ENCODE measurements at places on chromosomes 6 and 20. TPM values are rescaled to one million over a fixed set of nuclear protein-coding genes. Genes with fewer than 3 reads are reported as not detected.

DNA sequence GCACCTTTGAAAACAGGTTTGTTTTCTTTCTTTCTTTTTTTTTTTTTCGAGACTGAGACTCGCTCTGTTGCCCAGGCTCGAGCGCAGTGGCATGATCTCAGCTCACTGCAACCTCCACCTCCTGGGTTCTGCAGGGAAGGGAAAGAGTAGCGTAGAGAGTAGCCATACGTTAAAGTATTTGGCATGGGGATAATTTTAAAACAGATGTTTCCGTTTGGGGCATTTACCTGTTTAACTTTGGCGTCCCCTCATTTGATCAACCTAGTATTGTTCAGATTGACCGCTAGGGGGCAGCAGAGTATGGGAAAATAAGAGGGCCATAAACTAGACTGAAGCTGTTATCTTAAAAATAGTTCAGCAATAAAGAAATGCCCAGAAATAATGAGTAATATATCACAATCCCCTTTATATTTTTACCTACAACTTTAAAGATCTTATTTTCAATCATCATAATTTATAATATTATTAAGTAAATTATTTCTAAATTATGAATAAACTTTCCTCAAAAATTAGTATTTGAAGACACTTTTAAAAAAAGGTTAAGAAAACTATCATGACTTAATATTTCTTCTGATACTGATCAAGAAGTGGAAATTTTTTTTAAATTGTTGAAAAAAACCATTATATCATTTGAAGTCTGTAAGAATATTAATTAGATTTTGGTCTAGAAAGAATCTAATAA is 7.6 kb upstream of the TAAR9 start:
- DNase-seq = peak; percentile 25

GRCh38 chr6:5942591-5942990 is 64.1 kb downstream of the NRN1 start:
- DNase-seq = peak; percentile 82

DNA sequence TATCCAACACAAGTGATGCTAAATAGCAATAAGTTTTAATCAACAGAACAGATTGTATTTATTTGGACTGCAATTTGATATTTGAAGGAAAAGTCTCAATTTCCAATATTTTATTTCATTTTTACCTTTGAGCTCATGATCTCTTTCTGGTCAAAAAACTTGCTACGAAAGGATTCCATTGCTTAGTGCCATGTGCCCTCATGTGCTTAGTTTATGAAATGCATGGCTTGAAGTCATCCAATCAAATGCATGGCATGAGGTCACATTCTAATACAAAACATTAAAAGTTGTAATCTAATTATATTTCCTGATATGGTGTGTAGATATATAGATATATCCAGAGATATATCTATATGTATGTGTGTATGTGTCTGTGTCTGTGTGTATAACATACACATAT is 321.2 kb upstream of the ADGRB3 start:
- DNase-seq = peak; percentile 2

Gene ALDH8A1
- 0.41 TPM for total RNA-seq

GRCh38 chr20:34736106-34736735 is 32.1 kb downstream of the TP53INP2 start:
- DNase-seq = no peak

DNA sequence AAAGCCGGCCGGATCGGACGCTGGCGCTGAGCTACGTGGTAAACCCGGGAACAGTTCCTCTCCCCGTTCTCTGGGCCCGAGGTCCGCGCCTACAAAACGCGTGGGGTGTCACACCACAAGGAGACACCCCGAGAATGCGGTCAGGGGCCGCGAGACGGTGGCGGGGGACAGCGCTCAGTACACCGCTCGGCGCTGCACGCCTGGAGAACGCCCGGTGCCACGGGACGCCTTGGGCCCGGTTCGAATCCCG is 670 bp downstream of the NCOA5 start:
- peak; percentile 18 for DNase-seq

DNA sequence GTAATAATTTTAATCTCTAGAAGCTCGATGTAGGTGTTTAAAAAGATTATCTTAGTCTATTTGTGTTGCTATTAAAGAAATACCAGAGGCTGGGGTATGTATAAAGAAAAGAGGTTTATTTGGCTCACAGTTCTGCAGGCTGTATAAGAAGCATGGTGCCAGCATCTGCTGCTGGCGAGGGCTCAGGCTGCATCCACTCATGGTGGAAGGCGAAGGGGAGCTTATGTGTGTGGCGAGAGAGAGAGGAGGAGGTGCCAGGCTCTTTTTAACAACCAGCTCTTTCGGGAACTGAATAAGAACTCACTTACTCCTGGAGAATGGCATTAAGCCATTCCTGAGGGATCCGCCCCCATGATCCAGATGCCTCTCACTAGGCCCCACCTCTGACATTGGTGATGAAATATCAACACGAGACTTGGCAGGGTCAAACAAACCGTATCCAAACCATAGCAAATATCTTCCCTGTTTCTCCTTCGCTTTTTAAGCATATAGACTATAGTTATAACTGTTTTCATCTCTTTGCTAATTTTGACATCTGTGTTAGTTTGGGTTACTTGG is 24.5 kb downstream of the CHMP4B start:
- no peak for DNase-seq

Gene TSPO2
- not detected for total RNA-seq

GRCh38 chr6:160801418-160801817 is 99.4 kb downstream of the PLG start:
- no peak for DNase-seq

GRCh38 chr6:71395731-71396409 is 107.3 kb downstream of the OGFRL1 start:
- DNase-seq = no peak

DNA sequence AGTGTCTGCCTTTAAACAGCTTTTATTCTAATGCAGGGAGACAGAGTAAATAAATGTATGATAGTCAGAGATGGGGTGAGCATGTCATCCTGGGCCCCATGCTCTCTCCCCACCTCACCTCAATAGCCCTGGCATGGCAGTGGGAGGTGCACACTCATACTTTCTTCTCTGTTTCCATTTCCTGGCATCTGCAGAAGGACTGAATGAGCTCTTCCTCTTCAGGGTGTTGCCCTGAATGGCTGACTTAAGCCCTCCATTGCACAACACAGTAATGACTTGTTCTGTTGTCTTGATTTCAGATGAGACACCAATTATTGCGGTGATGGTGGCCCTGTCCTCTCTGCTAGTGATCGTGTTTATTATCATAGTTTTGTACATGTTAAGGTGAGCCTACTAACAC is 57.0 kb upstream of the GNRH2 start:
- DNase-seq = no peak

GRCh38 chr6:30759575-30760239 is 15.4 kb upstream of the IER3 start:
- peak; percentile 99 for DNase-seq

DNA sequence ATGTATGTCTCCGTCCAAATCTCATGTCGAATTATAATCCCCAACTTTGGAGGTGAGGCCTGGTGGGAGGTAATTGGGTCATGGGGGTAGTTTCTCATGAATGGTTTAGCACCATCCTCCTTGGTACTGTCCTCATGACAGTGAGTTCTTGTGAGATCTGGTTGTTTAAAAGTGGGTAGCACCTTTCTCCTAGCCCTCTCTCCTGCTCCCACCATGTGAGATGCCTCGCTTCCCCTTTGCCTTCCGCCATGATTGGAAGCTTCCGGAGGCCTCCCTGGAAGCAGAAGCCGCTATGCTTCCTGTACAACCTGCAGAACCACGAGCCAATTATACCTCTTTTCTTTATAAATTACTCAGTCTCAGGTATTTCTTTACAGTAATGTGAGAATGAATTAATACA is 123.1 kb downstream of the FYN start:
- DNase-seq = no peak

- no peak for DNase-seq
Observed at GRCh38 chr6:38637756-38638155, 2.0 kb downstream of the BTBD9 start.

DNA sequence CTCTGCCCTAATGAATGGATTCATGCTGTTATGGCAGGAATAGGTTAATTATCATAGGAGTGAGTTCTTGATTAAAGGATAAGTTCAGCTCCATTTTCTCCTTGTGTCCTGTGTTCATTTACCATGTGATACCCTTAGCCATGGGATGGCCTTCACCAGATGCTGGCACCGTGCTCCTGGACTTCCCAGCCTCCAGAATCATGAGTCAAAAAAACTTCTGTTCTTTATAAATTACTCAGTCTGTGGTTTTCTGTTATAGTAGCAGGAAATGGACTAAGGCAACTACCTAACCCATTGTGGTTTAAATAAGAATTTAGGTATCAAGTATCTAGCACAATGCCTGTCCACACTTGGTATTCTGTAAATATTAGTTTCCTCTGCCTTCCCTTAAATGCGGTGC is 223.5 kb downstream of the MEI4 start:
- DNase-seq = peak; percentile 29

Gene SNPH
- 7.9 TPM for total RNA-seq

- no peak for DNase-seq
Observed at GRCh38 chr6:46338131-46338530, 153.1 kb downstream of the RCAN2 start.

GRCh38 chr20:39880890-39881289 is 808.1 kb downstream of the MAFB start:
- DNase-seq = peak; percentile 38

Gene SCUBE3
- 8.5 TPM for total RNA-seq

Gene FKBP1C
- total RNA-seq = 0.32 TPM

GRCh38 chr6:786946-787763 is 94.2 kb upstream of the EXOC2 start:
- DNase-seq = no peak

DNA sequence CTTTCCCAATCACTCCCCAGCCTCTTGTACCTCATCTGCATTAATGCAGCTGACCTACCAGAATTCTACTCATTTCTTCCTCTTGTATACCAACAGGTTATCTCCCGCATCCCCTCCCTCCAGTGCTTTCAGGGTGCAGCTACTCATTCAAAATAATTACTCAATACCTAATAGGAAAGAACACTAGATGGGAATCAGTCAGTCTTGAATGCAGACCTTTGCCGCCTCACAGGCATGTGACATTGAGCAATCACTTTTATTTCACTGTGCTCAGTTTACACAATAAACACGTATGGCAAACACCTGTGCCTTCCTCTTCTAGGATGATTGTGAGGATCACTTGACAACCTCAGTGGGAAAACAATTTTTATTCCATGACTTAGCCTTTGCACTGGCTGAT is 13.3 kb downstream of the ZSCAN31 start:
- DNase-seq = no peak

DNA sequence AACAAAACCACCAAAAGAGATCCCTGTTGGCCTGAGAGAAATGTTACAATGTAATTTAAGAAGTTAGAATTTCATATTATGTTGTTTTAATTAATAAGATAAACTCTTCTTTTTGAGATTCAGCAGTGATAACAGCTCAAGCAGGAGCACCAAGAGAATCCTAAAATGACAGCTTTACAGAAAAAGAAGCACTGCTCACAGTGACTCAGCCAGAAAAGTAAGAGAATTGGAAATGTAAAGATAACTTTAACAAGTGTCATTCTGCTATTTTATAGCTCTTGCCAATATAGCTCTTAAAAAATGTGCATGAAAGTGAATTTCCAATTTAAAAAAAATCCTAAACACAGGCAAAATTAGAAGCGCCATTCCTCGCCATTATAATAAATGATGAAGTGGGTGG is 111.3 kb downstream of the UBE3D start:
- no peak for DNase-seq

GRCh38 chr20:32149566-32150170 is 40.2 kb downstream of the TM9SF4 start:
- peak; percentile 4 for DNase-seq

DNA sequence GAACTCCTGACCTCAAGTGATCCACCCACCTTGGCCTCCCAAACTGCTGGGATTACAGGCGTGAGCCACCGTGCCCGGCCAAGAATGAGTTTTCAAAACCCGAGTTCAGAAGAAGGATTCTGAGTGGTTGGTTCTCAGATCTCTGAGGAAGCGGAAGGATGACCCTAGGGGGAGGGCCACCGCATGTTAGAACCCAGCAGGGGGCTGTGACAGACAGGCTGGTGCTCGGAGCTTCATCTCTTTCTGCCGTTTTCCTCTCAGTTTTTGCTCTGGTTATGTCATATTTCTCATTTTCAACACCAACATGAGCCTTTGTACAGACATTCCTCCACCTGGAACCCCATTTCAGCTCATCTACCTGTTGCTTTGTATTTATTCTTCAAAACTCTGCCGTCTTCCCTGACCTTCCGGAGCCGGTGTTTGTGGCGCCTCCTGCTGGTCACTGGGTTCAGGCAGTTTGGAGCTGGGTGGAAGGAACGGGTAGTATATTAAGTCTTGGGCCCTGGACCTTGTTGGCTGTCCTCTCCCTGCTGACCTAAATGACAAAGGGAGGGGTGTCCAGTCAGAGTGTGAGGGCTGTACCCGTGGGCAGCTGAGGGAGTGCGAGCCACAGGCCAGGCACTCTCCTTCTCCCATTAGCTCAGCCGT is at the start of gene DEFB123:
TSS of gene DEFB123 (plus strand) at position 621 of the 648 bp plus-strand sequence. CDS start 67 bp downstream, outside the sequence.
- DNase-seq = no peak

DNA sequence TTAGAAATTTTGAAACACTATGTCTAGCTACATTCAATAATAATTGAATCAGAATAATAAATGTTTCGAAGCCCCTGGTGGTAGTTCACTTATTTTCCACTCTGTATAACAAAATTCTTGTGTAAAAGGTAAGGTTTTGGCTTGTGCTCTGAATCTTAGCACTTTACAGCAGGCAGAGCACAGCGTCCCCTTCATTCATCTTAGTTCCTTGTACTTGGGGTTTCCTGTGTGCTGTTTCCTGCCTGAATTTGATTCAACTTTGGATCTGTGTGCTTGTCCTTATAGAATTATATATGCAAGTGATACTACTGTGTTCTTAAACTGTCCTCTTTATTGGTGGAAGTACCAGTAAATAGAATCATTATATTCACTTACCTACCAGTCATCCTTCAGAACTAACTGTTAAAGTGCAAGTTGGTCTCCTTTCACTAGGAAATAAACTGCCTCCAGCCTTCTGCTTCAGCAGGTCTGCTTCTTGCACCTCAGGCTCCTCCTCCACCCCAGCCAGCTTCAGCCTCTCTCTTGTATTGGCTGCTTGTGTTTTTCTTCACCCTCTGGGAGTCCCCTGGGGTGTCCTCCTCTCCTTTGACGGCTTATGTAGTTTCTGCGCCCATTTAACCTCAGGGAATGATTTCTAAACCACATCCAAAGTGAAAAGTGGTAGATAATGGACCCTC is 28.8 kb upstream of the TULP4 start:
- DNase-seq = peak; percentile 50

GRCh38 chr6:113979937-113980336 is 9.0 kb upstream of the HDAC2 start:
- DNase-seq = no peak

GRCh38 chr6:169445661-169446581 is 192.3 kb upstream of the THBS2 start:
- no peak for DNase-seq

Gene CALHM4
- total RNA-seq = 0.20 TPM

All from astrocyte (in vitro differentiated cells and primary cell).